ENCODE measurements at places on chromosomes 16 and 17.

DNA sequence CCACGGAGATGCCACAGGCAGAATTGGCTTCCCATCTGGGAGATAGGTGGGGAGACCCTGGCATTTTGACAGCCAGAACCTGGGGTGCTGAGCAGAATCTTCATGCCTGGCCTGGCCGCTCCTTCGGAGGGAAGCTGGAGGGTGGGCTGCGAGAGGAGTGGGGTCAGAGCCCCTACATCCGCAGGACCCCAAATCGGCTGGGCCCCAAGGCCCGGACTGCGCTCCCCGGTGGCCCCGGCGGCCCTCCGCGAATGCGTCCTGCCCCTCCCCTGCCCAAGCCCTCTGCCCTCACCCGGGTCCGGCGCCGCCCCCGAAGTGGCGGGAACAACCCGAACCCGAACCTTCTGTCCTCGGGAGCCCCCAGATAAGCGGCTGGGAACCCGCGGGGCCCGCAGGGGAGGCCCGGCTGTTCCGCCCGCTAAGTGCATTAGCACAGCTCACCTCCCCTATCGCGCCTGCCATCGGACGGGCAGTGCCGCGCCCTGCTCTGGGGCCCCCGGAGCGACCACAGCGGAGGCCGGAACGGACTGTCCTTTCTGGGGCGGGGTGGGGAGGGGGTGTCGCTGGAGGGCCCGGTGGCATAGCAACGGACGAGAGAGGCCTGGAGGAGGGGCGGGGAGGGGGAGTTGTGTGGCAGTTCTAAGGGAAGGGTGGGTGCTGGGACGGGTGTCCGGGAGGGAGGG lies 850 bp upstream of the PNMT start:
- no peak for DNase-seq

DNA sequence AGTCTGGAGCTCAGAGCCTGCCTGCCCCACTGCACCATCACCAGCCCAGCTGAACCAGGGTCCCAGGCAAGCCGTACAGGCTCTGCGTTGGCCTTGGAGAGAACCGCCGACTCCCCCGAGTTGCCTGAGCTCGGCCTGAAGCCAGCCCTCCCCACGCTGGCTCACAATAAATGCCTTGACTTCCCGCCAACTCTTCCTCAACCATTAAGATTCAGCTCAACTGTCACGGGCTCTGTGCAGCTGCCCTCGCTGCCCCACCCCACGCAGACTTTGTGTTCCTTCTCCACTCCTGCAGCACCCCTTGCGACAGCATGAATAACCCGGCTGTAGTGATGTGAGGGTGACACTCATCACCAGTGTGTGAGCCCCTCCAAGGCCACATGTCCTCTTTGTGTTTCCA lies 4.8 kb upstream of the QPRT start:
- no peak for DNase-seq

- no peak for DNase-seq
Observed at GRCh38 chr17:82703036-82703745, 4.7 kb upstream of the RAB40B start.

DNA sequence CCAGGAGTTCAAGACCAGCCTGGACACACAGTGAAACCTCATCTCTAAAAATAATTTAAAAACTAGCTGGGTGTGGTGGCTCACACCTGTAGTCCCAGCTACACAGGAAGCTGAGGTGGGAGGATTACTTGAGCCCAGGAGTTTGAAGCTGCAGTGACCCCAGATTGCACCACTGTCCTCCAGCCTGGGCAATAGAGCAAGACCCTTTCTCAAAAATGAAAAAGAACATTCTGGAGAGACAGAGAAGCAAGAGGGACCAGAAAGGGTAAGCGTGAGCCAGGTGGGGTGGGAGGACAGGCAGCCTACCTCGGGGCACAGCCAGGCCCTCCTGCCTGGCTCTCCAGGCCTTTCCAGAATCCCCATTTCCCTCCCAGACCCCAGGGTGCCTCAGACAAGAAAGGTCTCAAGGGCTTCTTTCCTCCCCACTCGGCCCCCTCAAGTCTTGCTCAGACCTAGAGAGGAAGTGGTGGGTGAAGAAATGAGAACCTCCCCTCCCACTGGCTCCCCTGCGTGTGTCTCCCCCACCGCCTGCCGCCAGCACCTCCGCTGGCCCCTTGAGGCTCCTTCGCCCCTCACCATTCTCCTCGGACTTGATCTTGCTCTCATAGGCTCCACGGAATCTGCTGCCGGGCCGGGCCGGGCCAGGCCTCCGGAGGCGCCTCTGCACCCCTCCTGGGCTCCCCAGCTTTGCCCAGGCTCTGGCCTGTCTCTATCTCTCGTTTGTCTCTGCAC lies 503 bp downstream of the C16orf54 start:
- DNase-seq = no peak

GRCh38 chr16:53131050-53131362 lies 76.2 kb downstream of the CHD9 start:
- no peak for DNase-seq

DNA sequence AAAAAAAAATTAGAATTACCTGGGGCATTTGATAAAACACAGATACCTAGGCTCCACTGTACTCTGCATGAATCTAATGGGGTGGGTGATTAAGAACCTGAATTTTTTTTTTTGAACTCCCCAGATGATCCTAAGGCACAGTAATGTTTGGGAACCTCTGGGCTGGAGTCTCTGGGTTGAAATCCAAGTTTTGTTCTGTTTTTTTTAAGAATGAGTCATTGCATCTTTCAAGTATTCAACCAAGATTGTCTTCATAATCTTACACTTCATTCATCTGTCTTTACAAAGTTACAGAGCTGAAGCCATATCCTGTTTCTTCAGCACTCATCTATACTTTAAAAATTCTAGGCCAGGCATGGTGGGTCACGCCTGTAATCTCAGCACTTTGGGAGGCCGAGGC lies 52.6 kb downstream of the PIGL start:
- no peak for DNase-seq

DNA sequence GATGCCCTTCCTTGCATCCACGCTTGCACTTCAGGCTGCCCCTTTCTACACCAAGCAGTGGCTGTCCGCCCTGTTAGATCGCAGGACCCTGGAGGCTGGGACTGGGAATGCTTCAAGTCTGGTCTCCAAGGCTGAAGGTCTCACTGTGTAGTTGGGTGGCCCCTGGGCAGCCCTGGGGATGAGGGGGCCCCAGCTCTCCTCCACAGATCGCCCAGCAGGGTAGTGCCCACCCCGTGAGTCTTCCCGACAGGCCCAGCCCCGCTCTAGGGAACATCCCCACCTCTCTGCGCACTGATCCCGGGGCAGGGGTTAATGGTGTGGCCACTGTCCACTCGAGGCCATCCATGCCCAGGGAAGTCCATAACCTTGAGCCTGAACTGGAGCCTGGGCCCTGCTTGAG lies 10.3 kb downstream of the ZNF213 start:
- no peak for DNase-seq

DNA sequence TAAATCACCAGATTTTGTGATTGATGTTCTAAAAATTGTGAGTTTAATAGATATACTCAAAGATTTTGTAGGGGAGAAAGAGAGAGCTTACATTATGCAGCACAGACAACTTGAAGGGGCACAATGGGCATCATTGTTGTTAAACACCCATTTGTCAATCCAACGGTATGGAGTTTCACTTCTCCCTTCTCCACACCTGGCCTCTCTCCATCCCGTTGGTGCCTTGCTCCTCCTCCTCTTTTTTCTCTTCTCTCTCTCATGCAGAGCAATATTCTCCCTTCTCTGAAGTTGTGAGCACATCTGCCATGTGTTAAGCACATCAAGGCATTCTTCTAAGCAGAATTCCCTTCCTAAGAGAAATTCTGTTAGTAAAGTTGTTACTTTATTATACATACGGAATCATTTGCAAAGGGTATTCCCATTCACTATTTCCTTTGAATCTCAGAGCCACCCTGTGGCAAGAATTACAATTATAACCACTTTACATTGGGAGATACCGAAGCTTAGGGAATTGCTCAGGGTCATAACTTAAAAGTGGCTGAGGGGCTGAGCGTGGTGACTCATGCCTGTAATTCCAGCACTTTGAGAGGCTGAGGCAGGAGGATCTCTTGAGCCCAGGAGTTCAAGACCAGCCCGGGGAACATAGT lies 40.5 kb upstream of the SKAP1 start:
- DNase-seq = no peak

- no peak for DNase-seq
Observed at GRCh38 chr17:75428543-75429469, 23.3 kb upstream of the GRB2 start.

GRCh38 chr16:65688301-65688700 lies 566.4 kb upstream of the CDH11 start:
- no peak for DNase-seq

GRCh38 chr17:36743130-36743529 lies 141.7 kb downstream of the MRM1 start:
- DNase-seq = no peak

GRCh38 chr17:40718930-40719329 lies 15.4 kb upstream of the KRT24 start:
- DNase-seq = no peak

- no peak for DNase-seq
Observed at GRCh38 chr17:17817552-17817947, 19.2 kb downstream of the SREBF1 start.

- peak; percentile 89 for DNase-seq
Observed at GRCh38 chr16:83744441-83744981, 63.3 kb upstream of the HSBP1 start.

GRCh38 chr16:85662976-85663830 lies 25.6 kb downstream of the GINS2 start:
- no peak for DNase-seq

DNA sequence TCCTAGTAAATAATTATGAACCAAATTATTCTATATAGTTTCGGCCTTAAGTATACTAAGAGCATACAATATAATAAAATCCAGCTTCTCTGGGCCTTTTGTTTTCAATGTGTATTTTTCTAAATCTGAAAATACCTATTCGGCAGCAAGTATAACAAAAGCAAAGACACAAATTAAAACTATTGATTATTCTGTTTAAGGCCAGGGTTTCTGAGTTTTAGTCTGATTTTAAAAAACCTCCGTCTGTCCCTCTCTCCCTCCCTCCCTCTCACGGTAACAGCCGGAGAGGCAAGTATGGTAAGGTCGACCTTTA lies 1.5 kb downstream of the TOB1 start:
- no peak for DNase-seq

DNA sequence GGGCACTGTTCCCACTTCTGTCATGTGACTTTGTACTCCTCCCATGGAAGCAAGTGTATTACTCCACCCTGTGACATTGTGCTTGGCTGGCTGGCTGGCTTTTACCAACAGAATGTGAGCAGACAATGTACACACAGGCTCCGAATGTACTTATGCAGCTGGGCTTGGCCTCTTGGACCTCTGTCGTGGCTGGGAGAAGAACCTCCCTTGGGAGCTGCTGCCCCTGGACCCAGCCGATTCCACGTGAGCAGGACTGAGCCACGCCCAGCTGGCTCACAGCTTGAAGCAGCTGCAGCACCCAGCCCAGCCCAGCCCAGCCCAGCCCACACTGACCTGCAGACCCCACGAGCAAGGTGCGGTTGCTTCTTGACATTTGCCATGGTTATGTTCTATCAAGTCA lies 177.5 kb downstream of the RBFOX3 start:
- DNase-seq = no peak

GRCh38 chr16:24626256-24626655 lies 86.9 kb downstream of the RBBP6 start:
- no peak for DNase-seq

DNA sequence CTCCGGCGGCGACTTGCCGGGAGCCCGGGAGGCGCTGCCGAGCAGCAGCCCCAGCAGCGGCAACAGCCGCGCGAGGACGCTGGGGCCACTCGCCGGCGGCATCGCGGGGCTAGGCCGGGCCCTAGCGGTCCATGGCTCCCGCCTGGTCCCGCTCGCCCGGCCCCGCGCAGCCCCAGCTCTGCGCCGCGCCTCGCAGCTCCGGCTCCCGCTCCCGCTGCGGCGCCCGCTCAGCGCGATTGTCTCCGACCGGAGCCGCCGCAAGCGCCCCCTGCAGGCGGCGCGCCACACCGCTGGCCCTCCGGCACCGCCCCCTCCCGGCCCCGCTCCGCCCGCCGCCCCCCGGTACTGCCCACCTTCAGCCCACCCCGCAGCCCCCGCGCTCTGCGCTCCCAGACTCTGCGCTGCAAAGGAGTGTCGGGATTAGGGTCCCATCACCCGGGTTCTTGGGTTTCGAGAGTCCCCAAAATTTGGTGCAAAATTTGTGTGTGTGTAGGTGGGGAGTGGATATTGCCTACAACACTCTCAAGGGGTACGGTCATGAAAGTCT lies at the start of gene FAM171A2:
Gene FAM171A2 (minus strand): TSS at position 241 of the 547 bp plus-strand sequence. CDS start 139 bp downstream, at position 102.
- peak; percentile 81 for DNase-seq

DNA sequence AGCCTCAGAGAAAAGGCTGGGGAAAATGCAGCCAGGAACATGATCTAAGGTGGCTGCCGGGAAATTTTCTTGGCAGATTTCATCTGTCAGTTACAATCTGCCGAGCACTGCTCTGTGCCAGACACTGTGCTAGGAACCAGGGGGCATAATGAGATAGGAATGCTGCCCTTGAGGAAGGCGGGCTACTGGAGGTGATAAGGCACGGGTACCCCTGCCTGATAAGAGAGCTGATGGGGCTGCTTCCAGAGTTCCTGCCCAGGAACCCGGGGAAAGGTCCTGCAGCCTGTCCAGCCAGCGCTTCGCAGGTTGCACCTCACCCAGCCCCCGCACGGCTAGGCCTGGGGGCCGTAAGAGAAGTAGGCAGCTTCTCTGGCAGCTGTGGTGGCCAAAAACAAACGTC lies 3.1 kb downstream of the SCNN1G start:
- no peak for DNase-seq

- no peak for DNase-seq
Observed at GRCh38 chr17:40810494-40810893, 10.7 kb upstream of the KRT28 start.

GRCh38 chr16:50712560-50712898 lies 19.1 kb downstream of the NOD2 start:
- no peak for DNase-seq

GRCh38 chr16:4399001-4399730 lies 17.2 kb downstream of the CORO7 start:
- no peak for DNase-seq

GRCh38 chr17:81667754-81668153 lies 1.2 kb downstream of the CCDC137 start:
- DNase-seq = peak; percentile 69

- peak; percentile 69 for DNase-seq
Observed at GRCh38 chr16:22232277-22233036, 26.4 kb downstream of the EEF2K start.

DNA sequence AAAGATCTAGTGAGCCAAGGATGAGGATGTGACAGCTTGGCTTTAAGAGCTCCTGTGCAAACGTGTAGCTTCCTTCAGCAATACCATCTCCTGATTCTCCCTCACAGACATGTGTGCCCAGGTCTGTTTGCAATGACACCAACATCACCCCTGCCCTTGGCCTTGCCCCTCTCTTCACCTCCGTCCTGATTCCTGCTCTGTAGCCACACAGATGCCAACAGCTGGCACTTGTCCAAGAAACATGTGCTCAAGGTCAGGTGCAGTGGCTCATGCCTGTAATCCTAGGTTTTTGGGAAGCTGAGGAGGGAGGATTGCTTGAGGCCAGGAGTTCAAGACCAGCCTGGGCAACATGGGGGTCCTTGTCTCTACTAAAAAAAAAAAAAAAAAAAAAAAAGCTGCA lies 103.8 kb upstream of the CRHR1 start:
- no peak for DNase-seq

- no peak for DNase-seq
Observed at GRCh38 chr16:66901626-66902025, 17.1 kb downstream of the CDH16 start.
